ENCODE measurements at places on chromosomes 6 and 20.

- DNase-seq, result no peak
Observed at GRCh38 chr6:53310771-53311585, 37.8 kb downstream of the ELOVL5 start.

DNA sequence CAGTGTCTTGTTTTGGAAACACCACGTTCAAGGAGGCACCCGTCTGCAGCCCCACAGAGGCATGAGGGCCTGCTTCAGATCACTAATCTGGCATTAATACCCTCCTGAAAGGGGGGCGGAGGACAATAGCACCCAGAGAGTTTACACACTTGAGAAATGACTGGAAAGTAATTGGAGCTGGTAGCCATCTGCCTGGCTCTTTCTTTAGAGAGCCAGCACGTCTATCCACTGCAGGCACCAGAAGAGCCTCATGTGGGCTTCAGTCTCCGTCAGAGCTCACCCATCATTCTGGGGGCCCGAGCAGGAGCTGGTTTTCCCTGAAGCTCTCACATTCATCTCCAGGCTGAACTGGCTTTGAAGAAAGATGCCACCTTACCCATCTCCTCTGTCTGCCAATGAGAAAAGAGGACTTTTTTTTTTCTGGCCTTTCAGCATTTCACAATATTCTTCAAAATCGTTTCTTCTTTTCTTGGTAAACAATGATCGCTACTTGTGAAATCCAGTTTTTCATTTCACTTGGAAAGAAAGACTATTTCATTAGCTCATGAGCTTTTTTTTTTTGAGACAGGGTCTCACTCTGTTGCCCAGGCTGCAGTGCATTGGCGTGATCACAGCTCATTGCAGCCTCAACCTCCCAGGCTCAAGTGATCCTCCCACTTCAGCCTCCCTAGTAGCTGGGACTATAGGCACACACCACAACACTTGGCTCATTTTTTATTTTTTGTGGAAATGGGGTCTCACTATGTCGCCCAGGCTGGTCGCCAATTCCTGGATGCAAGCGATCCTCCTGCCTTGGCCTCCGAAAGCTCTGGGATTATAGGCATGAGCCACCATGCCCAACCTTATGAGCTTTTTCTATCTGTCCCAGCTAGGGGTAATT lies 124.7 kb upstream of the ZNF217 start:
- no peak for DNase-seq

DNA sequence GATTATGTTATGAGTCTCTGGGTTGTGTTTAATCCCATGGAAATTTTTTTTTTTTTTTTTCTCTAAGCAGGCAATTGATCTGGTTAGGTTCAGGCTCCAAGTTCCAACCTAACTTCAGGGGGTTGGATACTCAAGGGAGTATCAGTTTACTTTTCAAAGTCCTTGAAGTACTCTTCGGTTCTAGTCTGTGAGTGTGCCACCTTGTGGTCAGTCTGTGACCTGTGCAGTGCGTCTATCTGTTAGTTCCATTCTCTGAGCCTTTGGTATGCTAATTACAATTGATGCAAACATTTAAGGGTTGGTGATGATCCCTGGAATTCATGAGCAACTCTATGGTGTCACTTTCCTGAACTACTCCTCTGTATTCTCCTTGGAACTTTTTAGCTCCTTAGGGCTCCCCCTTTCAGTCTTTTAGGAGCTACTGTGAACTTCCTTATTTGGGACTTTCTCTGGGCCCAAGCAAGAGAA lies 342.0 kb downstream of the SOX4 start:
- DNase-seq, result no peak

DNA sequence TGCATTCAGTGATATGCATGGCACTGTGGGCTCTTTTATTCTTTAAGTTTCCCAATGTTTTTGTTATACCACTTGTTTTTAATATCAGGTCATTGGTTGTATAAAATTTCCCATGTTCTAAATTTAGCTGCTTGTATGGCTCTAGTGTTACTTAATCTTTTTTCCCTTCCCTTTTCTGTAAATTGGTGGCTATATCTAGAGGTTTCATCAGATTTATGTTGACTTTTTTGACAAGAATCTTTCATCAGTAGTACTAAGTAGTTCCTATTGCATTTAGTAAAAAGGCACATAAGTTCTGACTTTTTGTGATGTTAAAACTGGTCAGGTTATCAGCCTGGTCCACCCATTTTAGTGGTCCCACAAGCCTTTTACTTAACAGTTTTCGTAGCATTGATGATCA lies 51.1 kb downstream of the MMS22L start:
- DNase-seq, result no peak

- no peak for DNase-seq
Observed at GRCh38 chr20:63658749-63659187, 656 bp downstream of the RTEL1 start.

GRCh38 chr20:59015812-59016711 lies 3.2 kb upstream of the TUBB1 start:
- DNase-seq, result no peak

DNA sequence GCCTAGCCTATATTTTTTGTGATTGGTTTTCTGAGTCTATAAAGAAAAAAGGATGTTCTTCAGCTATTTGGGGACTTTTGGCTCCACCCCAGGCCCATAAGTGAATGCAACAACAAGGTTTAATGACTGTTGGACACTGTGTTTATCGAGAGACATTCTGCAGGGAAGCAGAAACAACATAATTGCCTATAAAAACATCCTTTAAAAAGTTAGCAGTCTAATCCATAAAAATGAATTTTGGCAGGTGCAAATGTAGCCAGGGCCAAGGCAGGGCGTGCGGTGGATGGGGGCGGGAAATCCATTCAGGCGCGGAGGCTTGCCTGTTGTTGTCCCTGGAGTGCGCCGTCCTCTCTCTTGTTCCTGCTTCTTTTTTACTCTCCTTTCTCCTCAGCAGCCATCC lies 99.3 kb downstream of the PAX1 start:
- DNase-seq, result no peak

DNA sequence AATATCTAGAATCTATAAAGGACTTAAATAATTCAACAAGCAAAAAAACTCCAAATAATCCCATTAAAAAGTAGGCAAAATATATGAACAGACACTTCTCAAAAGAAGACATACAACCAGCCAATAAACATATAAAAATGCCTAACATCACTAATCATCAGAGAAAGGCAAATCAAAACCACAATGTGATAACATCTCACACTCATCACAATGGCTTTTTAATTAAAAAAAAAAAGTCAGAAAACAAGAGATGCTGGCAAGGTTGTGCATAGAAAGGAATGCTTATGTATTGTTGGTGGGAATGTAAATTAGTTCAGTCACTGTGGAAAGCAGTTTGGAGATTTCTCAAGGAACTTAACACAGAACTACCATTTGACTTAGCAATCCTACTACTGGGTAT lies 979.6 kb upstream of the MAP3K7 start:
- no peak for DNase-seq

GRCh38 chr6:134175532-134176263 lies 123.3 kb upstream of the SLC2A12 start:
- DNase-seq, result peak; percentile 26

GRCh38 chr6:73704260-73704659 lies 8.3 kb downstream of the CD109 start:
- no peak for DNase-seq

DNA sequence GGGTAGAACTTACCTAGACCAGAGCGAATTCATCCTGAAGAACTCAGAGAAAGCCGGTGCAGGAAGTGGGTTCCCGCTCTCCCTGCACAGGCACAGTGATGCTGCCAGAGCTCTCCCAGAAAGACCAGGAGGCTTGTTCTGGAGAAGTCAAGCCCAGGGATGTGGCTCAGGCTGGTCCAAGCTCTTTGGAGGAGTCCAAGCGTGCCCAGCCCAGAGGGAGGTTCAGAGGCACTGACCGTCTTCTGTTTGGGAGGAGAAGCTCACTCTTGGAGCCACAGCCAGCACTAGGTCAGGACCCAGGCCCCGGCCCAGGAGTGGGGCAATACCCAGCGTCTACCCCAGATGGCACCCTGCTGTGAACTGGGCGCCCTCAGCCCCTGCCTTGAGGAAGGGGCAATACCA lies 1.5 kb upstream of the PMEPA1 start:
- DNase-seq, result no peak

GRCh38 chr6:41247288-41247865 lies 19.2 kb downstream of the TREML4 start:
- no peak for DNase-seq

DNA sequence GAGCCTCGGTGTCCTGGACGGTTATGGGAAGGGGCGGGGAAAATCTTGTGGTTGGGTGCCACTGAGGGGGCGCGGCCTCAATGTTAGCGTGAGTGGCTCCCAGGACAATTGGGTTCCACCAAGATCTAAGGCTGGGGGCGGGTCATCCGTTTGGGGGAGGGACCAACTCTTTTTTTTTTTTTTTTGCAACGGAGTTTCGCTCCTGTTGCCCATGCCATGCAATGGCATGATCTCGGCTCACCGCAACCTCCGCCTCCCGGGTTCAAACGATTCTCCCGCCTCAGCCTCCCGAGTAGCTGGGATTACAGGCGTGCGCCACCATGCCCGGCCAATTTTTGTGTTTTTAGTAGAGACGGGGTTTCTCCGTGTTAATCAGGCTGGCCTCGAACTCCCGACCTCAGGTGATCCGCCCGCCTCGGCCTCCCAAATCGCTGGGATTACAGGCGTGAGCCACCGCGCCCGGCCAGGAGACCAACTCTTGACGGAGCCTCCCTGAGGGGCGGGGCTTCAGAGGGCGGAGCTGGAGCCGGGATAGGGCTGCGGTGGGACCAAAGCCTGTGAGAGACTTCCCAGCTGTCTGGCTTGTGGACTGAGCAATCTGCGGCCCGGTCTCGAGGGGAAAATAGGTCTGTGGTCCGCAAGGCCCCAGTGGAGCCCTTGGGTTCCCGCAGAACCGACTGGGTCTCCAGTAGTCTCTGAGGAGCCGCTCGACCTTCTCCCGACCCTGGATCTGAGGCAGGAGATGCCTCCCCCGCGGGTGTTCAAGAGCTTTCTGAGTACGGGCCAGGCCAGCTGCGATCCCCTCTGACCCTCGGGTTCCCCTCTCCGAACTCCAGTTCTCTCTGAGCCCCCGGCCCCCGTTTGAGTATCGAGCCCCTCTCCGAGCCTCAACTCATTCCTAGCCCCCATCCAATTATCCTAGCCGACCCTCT lies 1.1 kb downstream of the SPAG4 start:
- DNase-seq, result peak; percentile 55

GRCh38 chr6:99338188-99338587 lies 11.3 kb downstream of the FAXC start:
- DNase-seq, result no peak

GRCh38 chr20:55175081-55175480 lies 699.7 kb downstream of the DOK5 start:
- DNase-seq, result no peak

- DNase-seq, result no peak
Observed at GRCh38 chr6:29953001-29953441, 10.7 kb downstream of the HLA-A start.

DNA sequence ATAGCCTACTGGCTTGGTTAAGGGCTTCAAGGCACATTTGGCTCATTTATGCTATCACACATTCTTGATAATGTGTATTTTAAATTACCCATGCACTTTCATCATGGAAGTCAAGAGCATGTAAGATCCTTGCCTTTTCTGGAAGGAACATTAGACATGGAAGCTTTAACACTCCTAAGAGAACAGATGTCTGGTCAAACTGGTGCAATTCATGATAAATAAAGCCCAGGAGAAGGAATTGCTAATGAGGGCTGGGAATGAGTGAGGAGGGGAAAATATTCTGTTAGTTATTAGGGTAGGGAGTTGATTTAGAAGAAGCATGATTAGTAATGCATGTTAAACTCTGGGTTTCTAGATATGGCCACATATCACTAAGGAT lies 688.6 kb upstream of the CITED2 start:
- no peak for DNase-seq

- DNase-seq, result no peak
Observed at GRCh38 chr20:6583134-6583738, 184.2 kb upstream of the BMP2 start.

GRCh38 chr6:13275435-13275989 lies 52.8 kb downstream of the TBC1D7 start:
- no peak for DNase-seq

DNA sequence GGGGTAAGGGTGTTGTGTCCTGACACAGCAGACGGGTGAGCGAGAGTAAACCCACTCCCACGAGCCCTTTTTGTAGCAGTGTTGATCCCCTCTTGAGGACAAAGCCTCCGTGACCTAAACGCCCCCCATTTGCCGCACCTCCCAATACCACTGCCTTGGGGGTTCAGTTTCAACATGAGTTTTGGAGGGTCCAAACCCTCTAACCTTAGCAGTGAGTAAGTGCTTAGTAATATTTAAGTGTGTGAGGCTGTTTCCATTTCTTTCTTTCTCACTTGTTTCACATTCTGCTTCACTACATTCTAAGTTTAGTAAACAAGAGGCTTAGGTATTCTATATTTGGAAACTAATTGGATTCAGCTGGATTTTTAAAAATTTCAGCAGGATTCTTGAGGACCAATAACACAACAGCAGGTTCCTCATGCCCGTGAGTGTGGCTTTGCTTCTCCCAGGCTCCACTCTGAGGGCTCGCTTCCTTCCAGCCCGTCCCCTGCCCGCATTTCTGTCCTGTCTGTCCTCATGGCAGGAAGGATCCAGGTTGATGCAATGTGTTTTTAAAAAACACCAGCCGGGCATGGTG lies 41.2 kb downstream of the SNX9 start:
- no peak for DNase-seq

DNA sequence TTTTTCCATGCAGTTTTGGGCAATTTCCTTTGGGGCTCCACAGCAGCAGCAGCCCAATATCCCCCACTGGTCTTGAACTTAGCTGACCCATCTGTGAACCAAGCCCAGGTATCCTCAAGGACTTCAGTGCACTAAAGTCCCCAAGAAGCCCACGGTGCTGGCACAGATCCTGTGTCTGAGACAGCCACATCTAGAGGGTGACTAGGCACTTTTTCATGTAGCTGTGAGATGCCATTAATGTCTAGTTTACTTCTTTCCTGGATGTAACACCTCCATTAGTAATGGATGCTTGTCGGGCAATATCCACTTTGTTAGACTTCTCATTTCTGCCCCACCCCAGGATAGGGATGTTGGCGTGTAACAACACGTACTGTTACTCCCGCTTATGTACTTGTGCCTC lies 176.2 kb upstream of the PROKR2 start:
- no peak for DNase-seq

DNA sequence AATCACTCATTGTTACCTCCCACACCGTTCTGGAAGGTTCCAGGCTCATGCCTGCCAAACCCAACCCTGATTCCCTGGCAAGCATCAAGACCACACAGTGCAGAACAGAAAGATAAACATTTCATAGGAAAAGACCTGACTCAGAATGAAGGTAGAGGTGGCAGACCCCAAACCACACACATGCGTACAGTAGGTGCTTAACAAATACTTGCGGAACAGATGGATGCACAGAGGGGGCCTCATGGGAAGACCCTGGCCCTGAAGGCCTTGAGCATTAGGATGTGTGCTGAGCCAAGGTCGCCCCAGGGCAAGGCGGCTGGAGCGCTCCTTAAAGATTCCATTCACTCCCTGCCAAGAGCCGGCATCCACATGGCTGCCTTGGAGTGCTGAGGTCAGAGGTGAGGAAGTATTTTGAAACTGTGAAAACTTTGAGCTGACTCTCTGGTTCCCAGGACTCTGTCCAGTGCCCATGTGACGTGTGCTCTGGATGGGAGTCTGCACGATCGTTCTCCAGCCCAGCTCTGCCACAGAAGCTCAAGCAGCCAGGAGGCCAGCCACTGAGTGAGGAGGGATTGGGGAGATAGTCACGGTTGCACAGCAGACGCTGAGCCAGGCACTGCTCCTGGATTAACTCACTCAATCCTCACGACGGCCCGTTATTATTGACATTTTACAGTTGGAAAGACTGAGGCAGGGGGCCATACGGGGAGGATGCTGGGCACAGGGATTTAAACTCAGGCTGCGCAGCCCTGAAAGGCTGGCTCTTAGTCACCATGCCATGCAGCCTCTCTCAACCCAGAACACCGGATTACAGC lies 65.5 kb upstream of the AFDN start:
- DNase-seq, result no peak

All from T-helper 22 cell (primary cell).